Gastrocnemius medialis (tissue), 4 donors: ENCODE measurements at places on chromosomes 4 and X.

DNA sequence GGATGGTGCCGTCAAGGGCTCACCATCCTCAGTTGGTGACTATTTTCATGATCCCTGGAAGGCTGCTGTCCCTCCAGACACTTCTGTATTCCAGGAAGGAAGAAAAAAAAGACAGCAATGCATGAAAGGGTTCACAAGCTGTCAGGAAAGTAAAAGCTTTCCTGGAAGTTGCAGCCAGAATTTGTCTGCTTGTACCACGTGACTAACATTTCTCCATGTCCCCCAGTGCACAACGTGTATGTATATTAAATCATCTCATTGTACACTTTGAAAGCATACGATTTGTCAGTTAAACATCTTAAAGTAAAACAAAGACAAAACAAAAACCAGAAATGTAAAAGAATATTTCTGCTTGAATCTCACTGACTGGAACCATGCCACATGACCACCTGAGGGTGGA is 127.4 kb upstream of the CLNK start:
- DNase-seq, result no peak

DNA sequence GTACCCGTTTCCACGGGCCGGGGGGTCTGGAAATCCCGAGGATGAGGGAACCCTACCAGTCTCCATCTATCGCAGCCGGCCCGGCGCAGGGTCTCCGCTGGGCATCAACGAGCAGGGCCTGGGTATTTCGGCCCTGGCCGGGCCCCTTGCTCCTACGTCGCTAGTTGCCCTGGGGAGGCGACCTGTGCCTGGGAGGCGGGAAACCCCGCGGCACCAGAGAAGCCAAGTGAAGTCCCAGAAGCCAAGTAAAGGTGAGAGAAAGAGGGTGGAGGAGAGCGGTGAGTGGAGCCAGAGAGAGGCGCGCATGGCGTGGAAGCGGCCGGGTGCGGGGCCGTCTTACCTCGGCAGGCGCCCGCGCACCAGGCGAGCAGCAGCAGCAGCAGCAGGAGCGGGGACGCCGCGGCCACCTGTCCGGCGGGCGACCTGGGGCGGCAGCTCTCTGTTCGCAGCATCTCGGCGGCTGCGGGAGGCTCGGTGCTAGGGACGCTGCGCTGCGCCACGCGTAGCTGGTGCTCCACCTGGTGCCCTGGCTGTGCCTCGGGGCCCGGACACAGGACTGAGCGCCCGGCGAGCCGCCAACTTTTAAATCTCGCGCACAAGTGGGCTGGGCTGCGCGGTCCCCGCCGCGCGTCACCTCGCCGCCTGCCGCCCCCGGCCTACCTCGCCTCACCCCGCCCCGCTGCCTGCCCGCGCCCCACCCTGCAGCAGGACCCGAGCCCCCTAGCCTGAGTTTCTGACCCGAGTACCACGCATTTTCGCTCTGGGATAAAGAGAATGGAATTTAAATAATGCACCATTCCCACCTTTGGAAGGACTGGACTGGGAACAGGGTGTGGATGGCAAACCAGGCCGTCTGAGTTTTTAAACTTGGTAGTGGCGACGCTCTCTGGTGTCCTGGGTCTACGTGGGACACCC is at the start of gene NMU:
Gene NMU (minus strand): TSS at position 558 of the 915 bp plus-strand sequence. CDS start 106 bp downstream, at position 452.
- DNase-seq, result no peak

DNA sequence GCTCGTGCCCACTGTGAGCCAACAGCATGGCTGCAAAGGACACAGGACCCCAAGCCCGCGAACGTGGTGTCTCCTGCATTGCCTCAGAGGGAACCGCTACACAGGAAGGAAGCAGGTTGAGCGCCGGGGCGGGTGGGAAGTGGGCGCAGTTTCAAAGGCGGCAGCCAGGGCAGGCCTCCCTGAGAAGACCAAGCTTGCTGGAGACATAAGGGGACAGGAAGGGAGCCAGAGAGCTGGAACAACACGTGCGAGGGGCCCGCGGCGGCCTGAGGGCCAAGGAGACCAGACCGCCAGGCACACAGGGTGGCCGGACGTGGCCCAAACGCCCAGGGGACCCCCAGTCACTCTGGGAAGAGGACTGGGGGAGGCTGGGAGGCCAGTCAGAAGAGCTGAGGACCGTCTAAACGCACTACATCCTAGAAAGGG is 32.0 kb downstream of the CTBP1 start:
- no peak for DNase-seq

GRCh38 chrX:47206316-47206715 is 12.2 kb upstream of the CDK16 start:
- DNase-seq, result no peak

DNA sequence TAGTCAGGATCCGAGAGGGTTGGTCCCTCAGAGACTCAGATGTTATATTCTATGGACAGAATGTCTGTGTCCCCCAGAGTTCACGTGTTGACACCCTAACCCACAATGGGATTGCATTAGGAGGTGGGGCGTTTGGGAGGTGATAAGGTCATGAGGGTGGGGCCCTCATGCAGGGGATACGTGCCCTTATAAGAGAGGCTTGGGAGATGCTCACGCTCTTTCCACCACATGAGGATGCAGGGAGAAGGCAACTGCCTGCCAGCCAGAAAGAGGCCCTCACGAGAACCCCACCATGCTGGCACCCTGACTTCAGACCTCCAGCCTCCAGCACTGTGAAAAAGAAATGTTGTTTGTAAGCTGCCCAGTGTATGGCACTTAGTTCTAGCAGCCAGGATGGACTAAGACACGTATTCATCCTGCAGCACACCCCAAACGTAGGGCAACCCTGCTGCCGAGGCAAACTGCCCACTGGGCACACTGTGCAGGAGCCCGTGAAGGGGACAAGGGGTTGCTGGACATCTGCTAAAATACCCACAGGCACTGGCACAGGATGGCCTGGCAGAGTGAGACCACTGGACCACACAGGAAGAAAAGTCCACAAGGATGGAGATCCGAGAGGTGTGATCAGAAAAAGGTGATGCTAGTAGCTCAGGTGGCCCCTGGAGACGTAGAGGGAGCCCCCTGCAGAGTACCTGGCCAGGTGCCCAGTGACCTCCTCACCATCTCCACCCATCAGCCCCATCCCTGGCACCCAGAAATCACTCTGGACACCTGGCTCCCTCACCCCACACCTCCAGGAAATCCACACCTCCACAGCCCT is 62.7 kb downstream of the HTRA3 start:
- no peak for DNase-seq

DNA sequence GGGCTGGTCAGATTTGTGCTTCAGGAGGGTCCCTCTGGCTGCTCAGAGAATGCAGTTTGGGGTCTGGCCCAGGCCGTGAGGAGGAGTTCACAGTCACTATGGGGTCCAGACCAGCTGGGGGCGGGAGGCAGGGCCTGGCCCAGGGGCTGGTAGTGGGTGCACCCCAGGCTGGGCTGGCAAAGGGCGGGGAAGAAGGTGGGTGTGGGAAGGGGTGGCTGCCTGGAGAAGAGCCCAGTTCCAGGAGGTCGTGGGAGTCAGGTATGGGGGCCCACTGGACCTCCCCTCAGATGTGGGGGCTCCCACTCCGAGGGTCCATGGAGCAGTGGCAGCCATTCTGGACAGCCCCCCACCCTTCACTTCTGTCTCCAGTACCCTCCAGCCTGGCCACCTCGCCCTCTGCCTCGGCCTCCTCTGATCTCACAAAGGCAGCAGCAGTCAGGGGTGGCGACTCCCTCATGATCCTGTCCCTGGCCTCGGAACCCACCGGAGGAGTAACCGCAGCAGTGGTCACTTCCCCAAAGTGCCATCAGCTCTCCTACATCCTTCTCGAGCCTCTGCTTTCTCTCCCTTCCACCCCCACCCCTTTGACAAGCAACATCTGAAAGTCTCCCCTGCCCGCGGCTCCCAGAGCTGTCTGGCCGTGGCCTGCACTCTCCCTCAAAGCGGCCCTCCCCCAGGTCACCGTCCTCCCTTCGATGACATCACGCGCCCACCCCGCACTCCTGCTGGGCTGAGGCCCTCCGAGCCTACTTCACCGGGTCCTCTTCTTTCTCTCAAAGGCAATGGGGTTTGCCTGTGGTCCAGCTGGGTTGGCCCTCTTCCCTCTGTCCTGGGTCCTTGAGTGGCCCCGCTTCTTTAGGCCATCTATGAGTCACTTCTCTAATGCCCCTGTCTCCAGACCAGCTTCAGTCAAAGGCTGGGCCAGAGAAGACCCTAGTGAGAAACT is 1.7 kb upstream of the SLC6A8 start:
- DNase-seq, result no peak

- DNase-seq, result no peak
Measured at GRCh38 chrX:151488677-151489076, 74.8 kb upstream of the PASD1 start.
